Right renal cortex interstitium (tissue), 3 donors: ENCODE measurements at places on chromosomes 7 and 10. TPM values are rescaled to one million over a fixed set of nuclear protein-coding genes. Genes with fewer than 3 reads are reported as not detected.

The MYOZ1 gene
- polyA plus RNA-seq, result 6.3 TPM

DNA sequence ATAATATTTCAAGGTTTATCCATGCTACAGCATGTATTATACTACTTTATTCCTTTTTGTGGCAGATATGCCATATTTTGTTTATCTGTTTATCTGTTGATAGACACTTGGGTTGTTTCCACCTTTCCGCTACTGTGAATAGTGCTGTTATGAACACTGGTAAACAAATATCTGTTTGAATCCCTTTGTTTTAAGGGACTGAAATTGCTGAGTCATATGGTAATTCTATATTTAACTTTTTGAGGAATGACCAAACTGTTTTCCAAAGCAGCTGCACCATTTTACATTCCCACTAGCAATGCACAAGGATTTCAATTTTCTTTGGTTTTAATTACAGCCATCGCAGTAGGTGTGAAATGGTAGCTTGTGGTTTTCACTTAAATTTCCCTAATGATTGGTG lies 3.4 kb downstream of the C10orf53 start:
- no peak for DNase-seq

- no peak for DNase-seq
These were observed 103.5 kb upstream of the PDLIM1 start for GRCh38 chr10:95394161-95394880.

GRCh38 chr10:119221666-119222065 lies 14.3 kb downstream of the GRK5 start:
- no peak for DNase-seq

The TMEM196 gene
- polyA plus RNA-seq, result not detected

The ZNF33A gene
- polyA plus RNA-seq, result 53.0 TPM

DNA sequence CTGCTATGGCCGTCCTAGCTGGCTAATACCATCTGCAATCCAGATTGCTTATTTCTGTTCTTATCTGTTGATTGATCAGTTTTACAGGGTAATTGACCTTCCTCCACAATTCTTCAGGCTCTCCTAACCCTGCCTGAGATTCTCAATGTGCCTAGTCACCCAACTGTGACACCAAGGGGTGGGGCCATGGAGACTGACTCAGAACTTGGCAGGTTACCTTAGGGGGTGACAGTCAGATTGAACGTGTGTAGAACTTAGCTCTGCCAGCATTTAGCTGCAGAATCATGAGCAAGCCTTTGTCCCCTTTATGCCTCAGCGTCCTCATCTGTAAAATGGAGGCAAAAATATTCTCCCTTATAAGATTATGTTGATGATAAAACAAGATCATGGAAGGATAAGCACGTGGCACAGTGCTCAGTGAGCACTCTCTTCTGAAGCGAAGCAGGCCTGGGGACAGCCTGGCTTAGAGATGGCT lies 19.1 kb upstream of the LEP start:
- no peak for DNase-seq

GRCh38 chr7:117134889-117135552 lies 181.7 kb downstream of the ST7 start:
- DNase-seq, result no peak

- DNase-seq, result no peak
These were observed 52.2 kb downstream of the C10orf120 start for GRCh38 chr10:122647383-122647968.

GRCh38 chr10:24824124-24824523 lies 100.4 kb upstream of the ARHGAP21 start:
- no peak for DNase-seq

DNA sequence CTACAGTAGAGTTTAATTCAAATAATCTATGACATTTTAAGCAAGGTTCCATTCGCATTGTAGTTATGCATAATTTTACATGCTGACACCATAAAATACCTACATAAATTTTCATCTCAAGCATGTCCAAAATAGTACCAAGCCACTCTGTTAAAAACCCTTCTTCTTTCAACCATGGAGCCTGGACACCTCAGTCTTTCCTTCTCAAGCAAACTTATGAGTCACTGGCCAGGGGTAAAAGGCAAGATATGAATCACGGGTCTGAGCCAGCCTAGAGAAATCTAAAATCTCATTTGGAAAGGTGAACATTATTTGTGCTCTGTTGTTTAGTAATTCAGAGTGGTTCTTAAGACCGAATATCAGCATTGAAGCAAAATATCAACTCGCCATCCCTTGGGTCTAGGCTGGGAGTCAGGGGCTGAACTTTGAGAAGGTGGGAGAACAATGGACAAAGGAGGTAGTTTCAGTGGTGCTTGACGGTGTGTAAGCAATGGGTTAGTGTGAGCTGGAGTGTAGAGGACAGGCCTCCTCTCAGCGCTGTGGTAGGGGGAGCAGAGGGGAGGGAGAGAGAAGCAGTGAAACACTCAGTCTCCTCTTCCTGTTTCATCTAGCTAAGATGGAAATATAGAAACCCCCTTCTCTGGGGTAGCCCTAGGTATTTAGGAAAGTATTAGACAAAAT lies 19.1 kb upstream of the GPAM start:
- DNase-seq, result no peak

The PHYHIPL gene
- 18.0 TPM for polyA plus RNA-seq

- no peak for DNase-seq
These were observed 322.1 kb upstream of the AUTS2 start for GRCh38 chr7:69276011-69276729.

DNA sequence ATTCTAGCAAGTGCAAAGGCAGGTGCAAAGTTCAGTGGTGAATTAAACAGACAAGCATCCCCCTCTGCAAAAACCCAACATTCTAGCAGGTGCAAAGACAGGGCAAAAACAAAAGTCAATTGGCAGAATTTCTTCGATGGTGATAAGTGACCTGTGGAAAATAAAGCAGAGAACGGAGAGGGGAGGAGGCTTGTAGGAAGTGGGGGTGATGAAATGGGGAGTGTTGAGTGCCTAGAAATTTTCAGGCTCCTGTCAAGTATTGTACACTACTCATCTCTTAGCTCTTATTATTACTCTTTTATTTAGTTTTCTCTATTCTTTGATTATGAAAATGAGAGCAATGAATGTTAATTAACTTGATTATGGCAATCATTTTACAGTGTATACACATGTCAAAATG lies 2.4 kb upstream of the CD36 start:
- no peak for DNase-seq

DNA sequence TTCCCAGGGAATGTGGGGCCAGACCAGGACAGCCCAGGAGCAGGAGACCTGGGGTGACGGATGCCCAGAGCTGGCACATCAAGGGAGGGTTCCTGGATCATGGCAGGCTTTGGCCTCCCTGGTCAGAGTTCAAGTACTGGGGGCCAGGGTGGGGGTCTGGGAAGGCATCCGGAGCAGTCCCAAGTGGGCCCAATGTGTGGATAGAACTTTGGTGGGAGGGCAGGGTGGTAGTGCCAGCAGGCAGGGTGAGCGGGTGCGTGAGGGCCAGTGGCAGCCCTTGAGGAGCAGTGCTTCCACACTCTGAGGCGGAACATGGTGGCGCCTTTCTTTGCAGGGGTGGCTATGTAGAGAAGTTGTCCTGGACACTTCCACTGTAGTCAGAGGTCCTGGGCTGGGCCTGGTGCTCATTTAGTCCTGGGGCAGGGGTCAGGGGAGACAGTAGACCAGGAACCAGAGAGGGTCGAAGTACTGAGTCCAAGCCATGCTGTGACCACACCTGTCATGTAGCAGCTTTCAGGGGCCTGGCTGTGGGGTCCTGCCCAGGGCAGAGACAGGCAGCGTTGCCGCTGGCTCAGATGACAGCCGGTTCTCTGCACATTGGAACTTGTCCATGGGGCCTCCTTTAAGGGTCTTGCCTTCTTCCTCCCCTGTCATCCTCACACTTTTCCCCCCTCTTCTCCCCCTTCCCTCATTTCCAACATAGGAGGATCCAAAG lies 22.2 kb upstream of the CSGALNACT2 start:
- DNase-seq, result no peak

The MUC12 gene
- not detected for polyA plus RNA-seq

- DNase-seq, result no peak
These were observed 3.1 kb downstream of the NKX2-3 start for GRCh38 chr10:99535764-99536337.

The COBL gene
- 16.8 TPM for polyA plus RNA-seq

- no peak for DNase-seq
These were observed 39.3 kb downstream of the FAM13C start for GRCh38 chr10:59323036-59323459.

DNA sequence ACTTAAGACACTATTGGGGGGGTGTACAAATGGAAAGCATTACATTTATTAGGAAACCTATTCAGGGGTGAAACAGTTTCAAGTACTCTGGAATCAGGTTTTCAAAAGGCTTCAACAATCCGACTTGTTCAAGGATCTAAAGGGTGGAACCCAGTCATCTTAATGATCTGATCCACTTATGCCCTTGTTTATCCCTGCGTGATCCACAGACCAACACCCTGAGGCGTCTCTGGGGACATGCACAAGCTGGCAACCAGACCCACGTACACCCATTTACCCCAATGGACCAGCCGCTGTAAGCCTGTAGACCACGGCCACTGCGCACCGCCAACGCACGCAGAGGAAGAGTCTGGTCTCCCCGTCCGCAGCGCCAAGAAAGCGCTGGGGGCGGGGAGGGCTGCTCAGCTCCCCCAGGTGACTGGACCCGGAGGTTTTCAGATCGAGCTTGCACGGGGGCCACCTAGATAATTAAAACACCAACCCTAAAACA lies 13.4 kb downstream of the HNRNPF start:
- no peak for DNase-seq

DNA sequence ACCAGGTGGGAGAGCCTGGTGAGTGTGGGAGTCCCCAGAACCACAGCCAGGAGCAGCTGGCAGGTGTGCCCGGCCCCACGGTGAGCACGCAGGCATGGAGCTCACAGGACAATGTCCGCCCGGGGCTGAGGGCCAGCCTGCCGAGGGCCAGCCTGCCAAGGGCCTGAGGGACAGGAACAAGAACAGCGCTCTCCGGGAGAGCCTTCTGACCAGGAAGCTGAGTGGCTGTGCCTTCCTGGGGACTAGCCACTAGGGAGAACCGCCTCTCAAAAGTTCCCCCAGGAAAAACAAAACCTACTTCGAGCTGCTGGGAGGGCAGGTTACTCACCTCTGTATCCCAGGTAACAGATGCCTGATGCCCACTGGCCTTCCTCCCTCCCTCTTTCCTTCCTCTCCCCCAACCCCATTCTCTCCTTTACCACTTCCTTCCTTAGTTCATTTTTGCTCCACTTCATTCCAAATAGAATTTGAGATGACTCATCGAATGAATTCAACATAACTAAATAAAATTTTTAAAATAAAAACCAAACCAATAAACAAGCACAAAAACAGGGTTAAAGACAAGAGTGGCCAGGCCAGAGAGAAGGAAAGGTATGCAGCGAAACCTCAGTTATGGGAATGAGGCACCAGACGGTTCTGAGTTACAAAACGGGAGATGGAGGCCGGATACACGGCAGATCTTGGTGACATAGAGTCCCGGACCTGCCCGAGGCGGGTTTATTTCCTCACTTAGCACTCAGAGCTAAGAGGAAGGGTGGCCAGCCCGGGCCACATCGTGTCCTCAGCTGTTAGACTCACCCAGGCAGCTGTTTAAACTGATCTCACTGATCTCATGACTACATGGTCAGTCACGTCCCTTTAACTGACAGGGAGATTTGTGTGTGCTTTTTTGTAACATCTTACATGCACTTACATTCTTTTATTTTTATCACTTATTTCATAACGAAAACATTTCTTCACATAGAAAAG lies 128.5 kb downstream of the TNS3 start:
- DNase-seq, result no peak

GRCh38 chr10:4662576-4663161 lies 163.3 kb upstream of the AKR1E2 start:
- DNase-seq, result no peak

The CREB3L2 gene
- polyA plus RNA-seq, result 46.1 TPM

The FAM13C gene
- polyA plus RNA-seq, result 8.2 TPM

The CPEB3 gene
- polyA plus RNA-seq, result 3.0 TPM
